ENCODE measurements at places on chromosomes 1 and 21.

DNA sequence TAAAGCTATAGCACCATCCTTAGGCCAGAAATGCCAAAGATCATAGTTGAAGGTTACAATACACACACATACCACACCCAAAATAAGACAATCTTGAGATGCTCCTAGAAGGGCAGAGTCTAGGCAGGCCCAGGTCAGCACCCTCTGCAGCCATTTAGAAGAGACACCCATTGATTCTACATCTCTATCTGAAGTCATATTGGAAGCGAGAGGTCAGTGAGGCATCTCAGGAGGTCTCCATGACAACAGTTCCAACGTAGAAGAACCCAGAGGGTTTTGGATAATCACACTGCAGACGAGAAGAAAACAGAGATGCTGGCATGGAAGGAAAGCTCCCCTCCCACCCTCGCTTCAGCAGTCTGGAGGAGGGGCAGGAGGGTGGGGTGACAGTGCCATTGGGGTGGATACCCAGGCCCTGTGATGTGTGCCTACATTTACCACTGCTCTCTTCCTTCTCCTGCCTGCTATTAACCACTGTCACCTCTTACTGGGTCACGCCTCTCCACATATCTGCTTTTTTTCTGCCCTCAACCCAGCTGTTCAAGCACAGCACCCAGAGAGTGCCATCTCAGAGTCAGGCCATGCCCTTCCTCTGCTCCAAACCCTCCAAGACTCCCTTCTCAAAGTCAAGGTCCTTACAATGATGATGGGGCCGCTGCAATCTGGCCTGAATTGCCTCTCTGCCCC is 6.2 kb downstream of the TMCO4 start:
- no peak for DNase-seq

GRCh38 chr1:28045777-28046176 is 42.6 kb downstream of the EYA3 start:
- DNase-seq, result no peak

DNA sequence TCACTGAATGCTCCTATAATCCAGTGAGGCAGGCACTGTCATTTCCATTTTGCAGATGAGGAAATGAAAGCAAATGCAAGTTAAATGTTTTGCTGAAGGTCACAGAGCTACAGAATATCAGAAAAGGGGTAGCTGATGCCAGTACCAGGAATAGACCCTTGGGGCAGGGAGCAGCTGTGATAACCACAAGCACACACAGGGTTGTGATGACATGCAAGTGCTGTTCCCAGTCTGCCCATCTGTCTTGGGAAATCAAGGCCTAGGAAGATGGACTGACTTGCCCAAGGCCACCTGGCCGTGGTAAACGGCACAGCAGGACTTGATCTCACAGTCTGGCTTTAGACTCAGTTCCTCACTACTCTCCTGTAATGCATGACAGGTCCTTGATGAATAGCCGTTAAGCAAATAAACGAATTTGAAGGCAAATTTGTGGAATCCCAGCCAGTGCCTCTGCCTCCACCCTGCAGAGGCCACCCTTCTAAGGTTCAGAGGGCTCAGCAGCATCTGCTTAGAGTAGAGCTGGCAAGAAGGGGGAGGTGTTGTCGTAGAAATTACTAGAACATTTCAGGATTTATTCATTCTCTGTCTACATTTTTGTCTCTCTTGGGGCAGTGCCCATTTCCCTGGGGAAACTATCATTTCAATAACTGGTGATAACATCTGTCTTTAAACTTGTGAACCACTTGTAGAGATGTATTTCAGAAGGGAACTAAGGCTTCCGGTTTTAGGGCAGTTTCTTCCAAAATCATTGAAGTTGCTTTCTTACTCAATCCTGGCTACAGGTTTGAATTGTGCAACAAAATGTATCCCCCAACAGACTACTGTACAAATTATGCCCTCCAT is 53.2 kb upstream of the MRPS6 start:
- no peak for DNase-seq

GRCh38 chr1:153001382-153001781 is at the start of gene SPRR3:
TSS of gene SPRR3 (plus strand) at chr1:153001749. CDS start at chr1:153003021, 1,272 bp downstream.
- DNase-seq, result no peak

- DNase-seq, result no peak
Measured at GRCh38 chr1:227915564-227916553, 31.9 kb downstream of the WNT9A start.

DNA sequence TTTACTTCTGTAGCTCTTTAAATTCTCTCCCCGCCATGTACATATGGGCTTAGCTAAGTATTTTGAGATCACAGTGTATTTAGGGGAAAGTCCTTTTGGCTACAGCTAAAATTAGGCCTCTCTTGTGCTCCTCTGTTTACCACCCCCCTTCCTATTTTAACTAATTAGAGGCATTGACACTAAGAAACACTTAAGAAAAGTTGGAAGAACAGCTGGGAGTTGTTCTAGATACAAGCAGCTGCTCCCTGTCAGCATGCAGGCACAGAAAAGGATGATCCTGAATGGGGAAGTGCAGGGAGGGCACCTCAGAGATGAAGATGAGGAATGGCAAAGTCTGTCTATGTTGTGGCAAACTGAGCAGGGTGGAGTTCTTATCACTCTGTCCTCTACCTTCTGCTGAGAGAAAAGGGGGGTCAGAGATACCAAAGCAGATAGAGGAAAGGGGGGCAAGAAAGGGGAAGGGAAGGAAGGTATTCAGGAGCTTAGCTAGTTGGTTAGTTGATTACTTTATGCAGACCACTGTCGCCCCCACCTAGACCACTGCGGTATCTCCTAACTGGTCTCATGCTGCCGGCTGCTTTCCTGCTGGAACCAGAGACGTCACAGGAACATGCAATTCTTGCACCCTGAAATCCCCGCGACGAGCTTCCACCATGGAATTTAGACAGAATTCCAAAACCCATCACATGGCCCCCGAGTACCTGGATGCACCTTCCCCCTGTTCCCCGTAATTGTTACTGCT is 82.4 kb upstream of the HOOK1 start:
- DNase-seq, result no peak

GRCh38 chr1:218336328-218336727 is 8.8 kb upstream of the TGFB2 start:
- DNase-seq, result peak; percentile 52
